ENCODE measurements at places on chromosomes 2 and 18.
A peak's percentile ranks its signal among the peaks of the same experiment; 100 is the strongest.

DNA sequence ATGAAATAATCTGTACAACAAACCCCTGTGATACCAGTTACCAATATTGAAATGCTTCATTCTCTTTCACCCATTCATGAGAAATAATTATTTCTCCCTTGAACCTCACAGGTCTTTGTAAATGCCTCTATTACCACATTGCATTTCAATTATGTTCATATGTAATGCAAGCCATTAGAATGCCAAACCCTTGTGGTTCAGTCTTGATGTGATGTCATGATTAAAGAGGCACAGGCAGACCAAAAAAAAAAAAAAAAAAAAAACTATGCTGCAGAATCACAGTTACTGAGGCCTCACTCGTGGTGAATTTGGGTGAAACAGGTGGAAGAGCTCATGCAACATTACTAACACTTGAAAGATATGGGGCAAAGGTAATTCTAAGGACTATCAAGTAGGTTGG lies 9.4 kb upstream of the EPG5 start:
- no peak for DNase-seq

GRCh38 chr2:222952204-222952603 lies 91.4 kb downstream of the ACSL3 start:
- no peak for DNase-seq

- DNase-seq = no peak
These were observed 94.4 kb upstream of the XPO1 start for GRCh38 chr2:61632276-61633169.

- no peak for DNase-seq
These were observed 242.4 kb upstream of the GALNT5 start for GRCh38 chr2:157015015-157015575.

GRCh38 chr2:189836644-189837043 lies 52.4 kb downstream of the PMS1 start:
- no peak for DNase-seq

DNA sequence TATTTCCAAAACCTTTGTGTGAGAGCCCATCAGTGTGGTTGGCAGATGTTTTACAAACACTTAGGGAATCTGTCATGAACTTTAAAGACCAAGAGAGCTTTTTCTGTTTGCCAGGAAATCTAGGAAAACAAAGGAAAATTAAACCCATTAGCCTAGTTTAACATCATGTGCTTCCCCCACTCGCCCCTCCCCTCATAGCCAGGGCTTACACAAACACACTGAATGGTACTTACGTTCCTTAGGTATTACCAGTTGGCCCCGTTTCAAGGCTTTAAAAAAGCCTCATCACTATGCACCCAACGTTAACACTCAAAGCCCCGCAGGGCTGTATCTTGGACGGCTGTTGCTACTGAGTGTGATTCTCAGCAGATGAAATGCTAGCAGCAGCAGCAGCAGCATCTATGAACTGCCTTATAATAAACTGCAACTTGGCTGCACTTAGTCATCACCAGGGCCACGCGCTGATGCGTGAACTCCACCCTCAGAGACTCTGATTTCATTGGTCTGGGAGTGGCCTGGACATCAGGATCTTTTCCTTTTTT lies 20.1 kb upstream of the TTC39C start:
- DNase-seq = peak; percentile 62

DNA sequence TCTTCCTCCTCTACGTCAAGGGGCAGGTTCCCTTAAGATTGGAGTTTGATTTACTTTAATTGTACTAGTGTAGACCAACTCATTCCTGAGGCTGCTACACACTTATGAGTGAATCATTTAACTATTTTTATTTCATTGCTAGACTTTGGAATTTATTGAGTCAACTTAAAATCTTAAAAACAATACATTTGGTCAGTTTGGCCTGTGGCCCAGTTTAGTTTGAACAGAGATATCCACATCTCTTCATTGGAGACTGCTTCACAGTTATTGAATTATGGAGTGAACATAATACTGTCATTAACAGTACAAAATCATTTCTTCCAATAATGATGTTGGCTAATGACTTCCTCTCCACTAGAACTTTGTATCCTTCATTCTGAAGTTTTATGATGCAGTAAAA lies 34.5 kb upstream of the STPG4 start:
- no peak for DNase-seq

DNA sequence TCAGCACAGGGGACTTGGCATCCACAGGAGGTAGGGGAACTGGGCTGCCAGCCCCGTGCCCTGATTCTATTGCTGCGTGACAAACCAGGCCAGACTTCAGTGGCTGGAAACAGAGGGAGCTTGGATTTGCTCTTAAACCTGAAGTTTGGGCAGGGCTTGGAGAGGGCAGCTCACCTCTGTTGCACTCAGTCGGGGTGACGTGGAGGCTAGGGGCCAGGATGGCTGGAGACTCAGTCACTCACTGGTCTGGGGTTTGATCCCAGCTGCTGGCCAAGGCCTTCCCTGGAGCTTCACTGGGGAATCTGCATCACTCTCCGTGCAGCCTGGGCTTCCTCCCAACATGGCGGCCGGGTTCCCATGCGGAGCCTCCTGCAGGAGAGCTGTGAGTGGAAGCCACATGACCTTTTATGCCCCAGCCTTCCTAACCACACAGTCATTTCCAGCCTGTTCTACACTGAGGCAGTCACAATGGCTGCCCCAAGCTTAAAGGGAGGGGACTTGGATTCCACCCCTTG lies 175.2 kb upstream of the HDAC4 start:
- DNase-seq = no peak

- DNase-seq = no peak
These were observed 12.3 kb upstream of the STK17B start for GRCh38 chr2:196183528-196184231.

DNA sequence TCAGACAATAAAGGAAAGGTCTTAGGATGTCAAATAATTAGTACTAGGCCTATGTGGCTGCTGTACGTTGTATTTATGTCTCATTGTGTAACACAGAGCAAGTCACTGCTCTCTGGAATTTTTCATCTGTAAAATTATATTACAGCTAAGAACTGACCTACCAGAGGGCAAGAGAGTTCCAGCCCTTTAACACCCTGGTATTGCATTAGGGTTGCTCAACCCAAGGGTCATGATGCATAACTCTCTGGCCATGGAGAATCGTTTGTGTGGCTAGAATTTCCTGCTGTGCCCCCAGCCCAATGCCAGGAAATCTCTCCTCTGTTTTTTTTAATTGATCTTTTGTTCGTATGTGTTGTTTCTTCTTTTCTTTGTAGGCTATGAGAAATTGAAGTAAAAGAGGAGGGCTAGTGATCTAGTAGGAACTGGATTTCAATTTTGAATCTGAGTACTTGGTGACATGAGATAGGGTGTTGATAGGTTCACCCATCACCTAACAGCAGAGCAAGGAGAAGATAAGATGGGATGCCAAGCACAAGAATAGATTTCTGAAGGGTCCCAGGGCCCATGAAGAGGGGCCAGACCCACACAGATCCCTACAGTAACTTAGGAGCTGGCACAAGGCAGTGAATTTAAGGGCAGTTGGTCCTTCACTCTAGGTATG lies 571.2 kb upstream of the TNP1 start:
- no peak for DNase-seq

GRCh38 chr2:202771741-202772460 lies 99.7 kb downstream of the ICA1L start:
- DNase-seq = no peak
